AG20443 (cell line): ENCODE measurements at places on chromosomes 5 and 9.

GRCh38 chr5:80037366-80037765 is 2.2 kb downstream of the THBS4 start:
- no peak for DNase-seq

- DNase-seq = no peak
Observed at GRCh38 chr5:101306391-101307137, 403.5 kb upstream of the ST8SIA4 start.

DNA sequence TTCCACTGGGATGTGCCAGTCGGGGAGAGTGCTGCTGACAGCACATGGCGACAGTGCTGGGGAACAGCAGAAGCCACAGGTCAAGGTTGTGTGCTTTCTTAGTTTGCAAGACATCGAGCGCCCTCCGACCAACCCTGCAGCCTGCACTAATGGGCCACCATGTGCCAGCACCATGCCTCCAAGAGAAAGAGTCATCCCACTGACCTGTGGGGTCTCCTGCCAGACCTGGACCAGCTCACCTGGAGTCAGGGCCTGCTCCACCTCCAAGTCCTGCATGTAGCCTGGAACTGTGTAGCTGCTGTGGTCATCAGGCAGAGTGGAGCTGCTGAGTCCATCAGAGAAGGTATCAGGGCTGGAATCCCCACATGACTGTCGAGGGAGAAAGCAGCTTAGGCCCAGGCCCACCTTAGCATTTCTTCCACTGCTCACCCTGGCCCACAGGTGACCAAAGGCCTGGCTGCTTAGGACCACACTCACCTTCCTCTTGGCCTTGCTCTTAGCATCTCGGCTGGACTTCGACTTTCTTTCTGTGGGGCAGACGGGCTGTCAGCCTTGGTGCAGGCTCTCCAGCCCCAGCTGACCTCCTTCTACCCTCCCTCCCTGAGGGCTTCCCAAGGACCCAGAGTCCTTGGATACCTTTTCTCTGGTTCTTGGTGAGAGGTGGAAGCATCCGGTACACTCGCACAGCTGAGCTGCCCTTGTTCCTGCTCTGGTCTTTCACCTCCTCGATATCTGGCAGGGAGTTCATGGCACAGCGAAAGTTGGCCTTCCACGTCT is 4.1 kb downstream of the IRF1 start:
- DNase-seq = no peak

DNA sequence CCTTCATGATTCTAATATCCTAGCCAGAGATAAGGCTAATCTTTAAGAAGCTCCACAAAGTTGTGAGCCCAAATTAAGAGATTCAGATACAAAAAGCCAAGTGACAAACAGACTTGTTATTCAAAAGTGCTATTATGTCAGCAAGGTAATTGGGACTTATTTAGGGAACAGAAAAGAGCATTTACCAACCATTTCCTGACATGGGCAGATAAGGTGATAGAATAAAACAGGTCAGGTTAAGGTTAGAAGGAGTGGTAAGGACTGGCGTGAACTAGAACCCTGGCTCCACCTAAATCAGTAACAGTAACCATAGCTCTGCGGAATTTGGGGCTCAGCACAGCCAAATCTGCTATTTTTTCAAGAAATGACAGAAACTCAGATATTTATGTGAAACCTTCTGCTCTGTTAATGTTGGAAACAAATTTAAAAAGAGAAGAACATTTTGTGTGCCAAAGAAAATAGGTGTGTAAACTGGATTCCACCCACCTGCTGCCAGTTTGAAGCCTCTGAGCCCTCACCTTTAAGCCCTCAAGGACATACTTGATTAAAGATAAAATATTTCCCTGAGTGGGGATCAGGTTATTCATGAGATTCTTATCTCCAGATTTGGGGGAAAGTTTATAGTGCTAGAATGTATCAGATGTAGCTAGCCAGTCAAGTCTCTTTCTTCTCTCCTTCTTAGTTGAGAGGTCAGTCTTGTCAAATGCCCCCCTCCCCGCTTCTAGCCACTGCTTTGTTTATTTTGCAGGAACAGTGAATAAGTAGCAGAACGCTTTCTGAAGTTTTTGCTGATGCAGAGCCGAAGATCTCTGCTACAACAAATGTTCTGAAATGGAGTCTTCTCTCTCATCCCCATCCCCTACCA is 10.2 kb upstream of the ERMP1 start:
- no peak for DNase-seq

DNA sequence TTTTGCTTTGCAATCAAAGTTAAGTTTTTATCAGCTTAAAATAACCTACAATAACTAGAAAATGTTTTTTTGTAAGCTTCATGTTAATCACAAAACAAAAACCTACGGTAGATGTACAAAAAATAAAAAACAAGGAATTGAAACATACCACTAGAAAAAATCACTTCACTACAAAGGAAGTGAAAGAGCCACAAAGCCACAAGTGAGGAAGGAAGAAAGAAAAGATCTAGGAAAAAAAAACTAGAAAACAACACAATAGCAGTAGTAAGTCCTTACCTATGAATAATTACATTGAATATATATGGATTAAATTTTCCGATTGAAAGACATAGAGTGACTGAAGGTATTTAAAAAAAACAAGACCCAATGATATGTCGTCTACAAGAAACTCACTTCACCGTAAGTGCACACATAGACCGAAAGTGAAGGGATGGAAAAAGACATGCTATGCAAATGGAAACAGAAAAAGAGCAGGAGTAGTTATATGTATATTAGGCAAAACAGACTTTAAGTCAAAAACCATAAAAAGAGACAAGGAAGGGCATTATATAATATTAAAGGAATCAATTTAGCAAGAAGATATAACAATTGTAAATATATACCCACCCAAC is 13.4 kb upstream of the ZDHHC21 start:
- no peak for DNase-seq
